Left lung (tissue), 14 donors: ENCODE measurements at places on chromosomes 1 and 21. TPM values are rescaled to one million over a fixed set of nuclear protein-coding genes. Genes with fewer than 3 reads are reported as not detected.

GRCh38 chr1:48070396-48070750 lies 73.2 kb upstream of the TRABD2B start:
- DNase-seq: no peak

Gene PAQR6
- 2.0 TPM for total RNA-seq

- no peak for DNase-seq
Observed at GRCh38 chr1:62337706-62338631, 18.7 kb upstream of the KANK4 start.

DNA sequence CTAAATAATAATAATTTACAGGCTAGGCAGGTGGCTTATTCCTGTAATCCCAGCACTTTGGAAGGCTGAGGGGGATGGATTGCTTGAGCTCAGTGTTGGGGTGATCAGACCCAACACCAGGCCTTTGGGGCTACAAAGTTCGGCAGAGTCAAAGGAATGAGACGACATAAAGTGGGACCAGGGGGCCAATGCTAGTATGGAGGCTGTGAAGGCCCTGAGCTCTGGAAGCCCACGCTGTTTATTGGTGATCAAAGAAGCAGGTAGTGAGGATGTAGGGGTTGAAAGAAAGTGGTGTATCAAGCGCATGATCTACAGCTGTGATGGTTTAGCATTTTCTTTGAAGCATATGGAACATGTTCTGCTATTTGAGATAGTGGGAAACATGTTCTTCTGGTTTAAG lies 5.6 kb downstream of the BTBD8 start:
- no peak for DNase-seq

DNA sequence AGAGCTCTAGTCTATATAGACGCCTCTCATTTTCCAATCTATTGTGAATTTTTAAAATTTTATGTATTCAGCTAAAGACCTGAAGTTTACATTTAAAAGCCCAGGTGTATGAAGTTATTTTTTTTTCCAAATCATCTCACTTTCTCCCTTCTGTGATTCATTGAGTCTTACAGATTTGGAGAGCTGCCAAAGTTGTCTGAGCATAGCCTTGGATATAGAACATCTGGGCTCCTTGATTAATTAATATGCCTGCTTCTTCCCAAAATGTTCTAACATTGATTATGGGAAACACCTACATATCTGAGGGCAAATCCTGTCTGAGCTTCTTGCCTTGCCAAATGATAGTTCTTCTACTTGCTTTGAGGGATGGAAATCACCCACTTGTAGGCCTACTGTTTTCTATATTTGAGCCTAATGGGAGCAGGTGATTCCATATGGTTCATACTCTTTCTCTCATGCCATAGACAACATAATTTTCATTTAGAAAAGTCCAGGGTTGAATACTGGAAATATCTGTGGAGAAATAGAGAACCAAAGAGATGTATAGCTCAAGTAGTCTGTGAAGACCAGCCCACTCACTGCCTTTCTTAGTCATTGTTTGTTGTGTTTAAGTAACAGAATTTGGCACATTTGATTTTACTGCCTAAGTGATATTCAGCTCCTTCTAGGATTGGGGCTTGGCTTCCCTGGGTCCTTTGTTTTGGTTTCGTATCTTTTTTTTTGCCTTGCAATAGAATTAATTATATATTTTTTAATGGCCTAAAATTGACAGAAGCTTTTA lies 46.2 kb downstream of the MACF1 start:
- no peak for DNase-seq

- no peak for DNase-seq
Observed at GRCh38 chr21:31193761-31194160, 150.3 kb downstream of the TIAM1 start.

Gene MPC2
- total RNA-seq: 54.0 TPM

- no peak for DNase-seq
Observed at GRCh38 chr1:206979379-206980043, 9.3 kb upstream of the FCAMR start.

GRCh38 chr21:22575165-22575584 lies 1577.0 kb downstream of the NCAM2 start:
- no peak for DNase-seq

DNA sequence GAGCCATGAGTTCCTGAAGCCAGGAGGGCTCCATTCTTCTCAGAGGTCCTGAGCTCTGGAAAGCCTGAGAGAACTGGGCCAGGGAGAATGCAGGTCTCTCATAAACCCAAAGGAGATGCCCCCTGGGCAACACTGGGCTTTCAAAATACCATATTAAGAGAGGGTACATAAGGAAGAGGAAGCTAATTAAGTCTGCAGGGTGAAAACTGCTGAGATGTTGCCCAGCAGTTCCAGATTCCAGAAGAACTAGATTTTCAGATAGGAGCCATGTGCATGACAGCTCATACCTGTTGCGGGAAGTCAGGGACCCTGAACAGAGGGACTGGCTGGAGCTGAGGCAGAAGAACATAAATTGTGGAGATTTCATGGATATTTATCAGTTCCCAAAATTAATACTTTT lies 40.9 kb downstream of the CYP4A11 start:
- DNase-seq: no peak

Gene UBXN10
- 1.8 TPM for total RNA-seq

Gene NGF
- total RNA-seq: 1.0 TPM

- no peak for DNase-seq
Observed at GRCh38 chr1:34378968-34379856, 202.5 kb downstream of the C1orf94 start.

Gene ELOVL1
- 118 TPM for total RNA-seq

Gene LCE3D
- not detected for total RNA-seq

DNA sequence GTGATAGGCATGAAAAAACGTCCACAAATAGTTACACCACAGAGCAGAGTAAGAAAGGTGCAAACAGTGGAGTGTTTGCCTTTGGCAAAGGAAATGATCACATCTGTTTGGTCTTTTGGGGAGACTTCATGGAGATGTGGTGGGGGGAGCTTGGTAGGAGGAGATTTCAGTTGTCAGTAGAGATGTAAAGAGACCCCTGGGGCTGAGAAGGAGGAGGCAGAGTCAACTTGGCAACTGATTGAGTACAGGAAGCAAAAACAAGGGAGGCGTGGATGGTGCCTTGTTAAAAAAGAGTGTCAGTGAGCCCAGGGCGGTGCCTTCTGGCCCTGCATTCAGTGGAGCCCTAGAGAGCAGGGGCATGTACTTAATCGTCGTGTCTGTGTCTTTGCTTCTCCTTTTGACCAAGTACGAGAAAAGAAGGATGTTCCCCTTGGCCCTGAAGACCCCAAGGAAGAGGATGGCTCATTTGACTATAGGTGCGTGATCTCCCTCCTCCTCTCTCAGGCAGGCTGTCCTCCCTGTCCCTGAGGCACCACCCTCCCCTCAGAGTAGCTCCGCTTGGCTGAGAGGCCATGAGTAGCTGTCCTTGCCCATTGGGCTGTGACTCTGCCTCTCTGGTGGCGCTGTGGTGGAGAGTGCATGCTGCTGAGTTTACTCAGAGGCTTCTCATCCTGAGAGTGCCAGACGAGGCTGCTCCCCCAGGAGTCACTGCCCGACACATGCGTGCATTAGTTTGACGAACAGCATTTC lies 30.4 kb upstream of the CNTN2 start:
- DNase-seq: no peak

- no peak for DNase-seq
Observed at GRCh38 chr1:43711049-43711448, 3.7 kb downstream of the ST3GAL3 start.

GRCh38 chr1:31977385-31978131 lies 36.1 kb upstream of the KHDRBS1 start:
- DNase-seq: no peak

DNA sequence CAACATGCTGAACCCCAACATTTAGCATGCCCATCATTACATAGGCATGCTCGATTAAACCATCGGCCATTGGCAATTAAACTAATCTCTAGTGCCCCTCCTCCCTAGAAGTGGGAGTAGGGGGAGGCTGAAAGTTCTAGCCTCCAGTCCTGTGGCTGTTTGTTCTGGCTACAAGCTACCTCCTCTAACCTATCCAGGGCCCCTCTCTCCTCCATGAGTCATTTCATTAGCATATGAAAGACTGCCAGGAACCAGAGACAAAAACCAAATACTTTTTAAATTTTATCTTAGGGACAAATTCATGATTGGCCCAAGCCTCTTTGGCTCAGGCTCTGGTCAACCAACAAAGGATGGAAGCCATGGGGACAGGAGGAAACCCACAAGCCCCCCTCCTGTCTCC lies 231.1 kb downstream of the CACNA1E start:
- no peak for DNase-seq

GRCh38 chr21:38258521-38259485 lies 2.0 kb downstream of the KCNJ15 start:
- no peak for DNase-seq

Gene GJA8
- total RNA-seq: not detected

Gene MTARC1
- 33.5 TPM for total RNA-seq

- DNase-seq: no peak
Observed at GRCh38 chr1:236802264-236802663, 7.2 kb downstream of the MTR start.

- no peak for DNase-seq
Observed at GRCh38 chr1:15400627-15401026, 9.1 kb upstream of the EFHD2 start.

Gene CD48
- total RNA-seq: 9.9 TPM

Gene SPATA1
- 1.3 TPM for total RNA-seq
